ENCODE measurements at places on chromosomes 3 and 15.
A peak's percentile ranks its signal among the peaks of the same experiment; 100 is the strongest.

GRCh38 chr15:74365598-74366445, 1.6 kb downstream of the CYP11A1 start:
- no peak for DNase-seq

DNA sequence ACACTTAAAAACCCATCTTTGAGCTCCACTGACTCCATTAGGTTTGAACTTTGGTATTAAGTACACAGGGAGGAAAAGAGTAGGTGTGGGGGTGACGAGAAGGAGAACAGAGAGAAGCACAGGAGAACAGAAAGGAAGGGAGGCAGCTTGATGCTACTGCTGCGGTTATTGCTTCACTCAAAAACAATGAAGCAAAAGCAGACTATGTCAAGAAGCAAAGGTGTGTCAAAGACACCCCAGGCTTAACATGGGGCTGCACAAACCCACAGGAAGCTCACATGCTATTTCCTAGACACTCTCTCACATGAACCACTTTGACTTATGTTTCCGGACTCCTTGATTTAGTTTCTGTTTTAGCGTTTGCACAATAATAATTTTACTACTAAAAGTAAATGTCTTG, 961.0 kb upstream of the CFAP20DC start:
- peak; percentile 0 for DNase-seq

DNA sequence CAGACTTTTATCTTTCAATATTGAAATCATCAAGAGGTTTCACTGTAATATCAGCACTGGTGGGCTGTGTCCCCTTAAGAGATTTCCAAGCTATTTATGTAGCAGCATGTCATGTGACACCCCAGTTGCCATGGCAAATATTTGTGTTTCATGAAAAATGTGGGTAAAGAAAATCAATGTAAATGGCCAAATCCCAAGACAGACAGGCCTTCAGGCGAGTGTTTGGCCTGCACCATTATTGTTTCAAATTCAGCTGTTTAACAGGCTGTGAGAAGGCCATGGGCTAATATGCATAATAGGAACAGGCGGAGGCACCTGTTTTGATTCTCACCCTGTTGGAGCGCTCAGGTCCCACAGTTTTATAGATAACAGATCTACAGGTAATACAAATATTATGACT, 104.2 kb downstream of the IQCH start:
- no peak for DNase-seq

GRCh38 chr3:157692468-157692867, 189.3 kb upstream of the VEPH1 start:
- no peak for DNase-seq

DNA sequence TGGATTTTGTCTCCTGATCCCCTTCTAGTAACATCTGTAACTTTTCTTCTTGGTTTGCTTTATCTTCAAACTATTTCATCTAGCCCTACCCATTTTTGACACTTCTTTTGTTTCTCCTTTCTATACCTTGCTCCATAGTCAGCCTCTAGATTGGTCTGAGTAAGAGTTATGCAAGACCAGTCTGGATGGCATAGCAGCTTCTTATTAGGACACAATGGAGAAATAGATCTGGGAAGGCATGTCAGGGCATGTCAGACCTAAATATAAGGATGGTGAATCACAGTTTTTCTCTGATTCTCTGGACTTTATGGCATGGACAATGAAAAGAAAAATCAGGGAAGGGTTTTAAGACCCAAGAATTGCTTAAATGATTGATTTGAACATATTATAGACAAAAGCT, 452.5 kb downstream of the RAP2B start:
- DNase-seq: peak; percentile 29

DNA sequence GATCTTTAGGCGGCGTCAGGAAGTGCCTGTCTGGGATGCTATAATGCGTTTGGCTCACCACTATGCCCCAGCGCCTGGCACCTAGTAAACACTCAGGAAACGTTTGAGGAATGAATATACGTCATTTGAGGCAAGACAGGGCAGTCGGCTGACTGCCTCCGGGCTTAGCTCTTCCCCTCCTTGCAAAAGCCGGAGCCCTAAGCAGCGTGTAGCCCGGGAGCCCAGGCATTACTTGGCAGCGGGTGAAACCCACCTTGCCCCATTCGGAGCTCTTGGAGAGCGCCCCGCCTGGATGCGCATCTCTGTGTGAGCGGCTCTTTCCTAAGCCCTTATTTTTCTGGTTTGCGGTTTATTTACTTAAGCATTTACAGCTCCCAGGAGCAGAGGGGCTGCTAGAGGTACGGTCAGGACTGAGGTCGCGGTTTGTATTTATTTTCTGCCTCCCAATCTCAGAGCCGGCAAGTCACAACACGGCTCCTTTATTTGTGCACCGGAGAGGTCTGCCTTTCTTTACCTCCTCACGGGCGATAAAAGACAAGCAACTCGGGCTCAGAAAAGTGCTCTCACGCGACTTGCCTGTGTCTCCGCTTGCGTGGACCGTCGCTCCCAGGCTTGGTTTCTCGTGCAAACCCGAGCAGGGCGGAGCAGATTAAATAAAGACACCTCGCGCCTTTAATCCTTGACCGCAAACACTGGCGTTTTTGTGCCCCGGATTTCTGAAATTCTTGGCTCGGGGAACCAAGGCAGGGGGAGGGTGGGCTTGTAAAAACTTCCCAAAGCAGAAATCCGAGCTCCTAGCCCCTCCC, 737 bp upstream of the ITPR1 start:
- DNase-seq: peak; percentile 79

DNA sequence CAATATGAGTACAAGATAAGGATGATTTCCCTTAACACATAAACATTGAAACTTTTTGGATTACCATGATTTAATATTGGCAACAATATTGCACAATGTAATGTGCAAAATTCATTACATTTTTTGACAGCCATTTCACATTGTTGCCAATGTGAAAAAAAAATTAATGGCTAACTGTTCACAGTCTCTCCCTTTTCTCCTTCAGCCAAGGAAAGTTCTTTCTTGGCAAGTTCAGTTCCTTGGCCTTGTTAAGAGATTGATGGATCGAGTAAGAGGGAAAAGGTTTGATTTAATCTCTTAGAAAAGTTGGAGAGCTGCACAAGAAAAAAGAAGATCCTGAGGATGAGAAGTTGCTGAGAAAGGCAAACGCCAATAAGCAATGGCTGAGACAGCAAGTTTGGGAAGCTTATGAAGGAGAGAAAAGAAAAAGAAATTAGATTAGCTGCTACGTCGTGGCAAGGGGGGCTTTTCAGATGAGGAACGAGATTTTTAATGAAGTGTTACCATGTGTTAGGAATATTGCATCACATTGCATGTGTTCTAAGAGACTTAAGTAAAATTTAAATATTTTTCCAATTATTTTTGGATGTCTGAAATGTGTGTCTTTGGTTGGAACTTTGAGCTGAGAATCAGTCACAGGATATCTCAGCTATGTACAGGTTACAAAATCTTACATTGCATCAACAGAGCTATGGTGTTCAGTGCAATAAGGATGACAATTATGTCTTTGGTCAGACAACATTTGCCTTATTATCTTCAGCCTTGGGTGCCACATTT, 61.4 kb upstream of the ZNF280D start:
- DNase-seq: no peak

DNA sequence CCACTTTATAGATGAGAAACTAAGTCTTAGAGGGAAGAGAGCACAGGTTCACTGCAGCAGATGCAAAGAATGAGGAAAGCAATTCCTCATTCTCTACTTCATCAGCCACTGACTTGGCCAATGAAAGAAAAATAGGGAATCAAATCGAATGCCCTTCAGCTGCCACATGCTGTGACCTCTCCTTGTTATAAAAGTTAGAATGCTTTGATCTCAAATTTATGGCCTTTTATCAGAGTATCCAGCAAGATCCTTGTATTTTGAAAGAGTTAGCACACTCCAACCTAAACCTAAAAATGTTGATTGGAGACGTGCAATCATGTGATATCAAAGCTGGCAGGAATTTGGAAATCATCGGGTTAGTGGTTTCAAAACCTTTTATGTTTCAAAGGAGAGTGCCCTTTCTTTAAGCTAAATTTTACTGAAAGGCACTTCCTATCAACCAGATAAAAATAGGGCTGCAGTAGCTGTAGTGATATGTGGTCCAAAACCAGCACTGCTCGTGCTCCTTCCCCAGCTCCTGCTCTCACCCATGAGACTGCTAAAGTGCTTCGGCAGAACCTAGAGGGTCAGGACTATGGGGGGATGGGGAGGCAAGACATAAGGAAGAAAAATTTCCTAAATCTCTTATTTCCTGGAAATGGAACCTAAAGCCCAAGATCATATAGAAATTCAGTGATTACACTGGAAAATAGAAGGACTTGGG, 617.0 kb downstream of the PYDC2 start:
- DNase-seq: no peak

DNA sequence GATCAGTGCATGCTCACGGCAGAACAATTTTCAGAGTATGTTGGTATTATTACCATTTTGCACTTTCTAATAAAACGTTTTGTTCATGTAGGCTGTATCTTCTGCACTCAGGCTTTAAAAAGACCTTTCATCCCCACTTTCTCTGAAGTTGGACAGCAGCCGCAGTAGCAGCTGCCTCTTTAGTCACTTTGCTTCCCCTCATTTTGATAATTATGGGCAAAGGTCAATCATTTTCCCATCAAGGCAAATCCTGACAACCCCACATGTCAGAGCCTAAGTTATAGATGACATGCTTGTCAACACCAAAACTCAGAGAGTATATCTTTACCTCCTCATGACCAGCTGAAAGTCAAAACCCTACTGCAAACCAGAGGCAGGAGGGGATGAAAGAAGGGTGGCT, 99.7 kb downstream of the ROBO2 start:
- DNase-seq: no peak

- peak; percentile 80 for DNase-seq
Observed at GRCh38 chr3:57158813-57159738, 6.1 kb downstream of the IL17RD start.

DNA sequence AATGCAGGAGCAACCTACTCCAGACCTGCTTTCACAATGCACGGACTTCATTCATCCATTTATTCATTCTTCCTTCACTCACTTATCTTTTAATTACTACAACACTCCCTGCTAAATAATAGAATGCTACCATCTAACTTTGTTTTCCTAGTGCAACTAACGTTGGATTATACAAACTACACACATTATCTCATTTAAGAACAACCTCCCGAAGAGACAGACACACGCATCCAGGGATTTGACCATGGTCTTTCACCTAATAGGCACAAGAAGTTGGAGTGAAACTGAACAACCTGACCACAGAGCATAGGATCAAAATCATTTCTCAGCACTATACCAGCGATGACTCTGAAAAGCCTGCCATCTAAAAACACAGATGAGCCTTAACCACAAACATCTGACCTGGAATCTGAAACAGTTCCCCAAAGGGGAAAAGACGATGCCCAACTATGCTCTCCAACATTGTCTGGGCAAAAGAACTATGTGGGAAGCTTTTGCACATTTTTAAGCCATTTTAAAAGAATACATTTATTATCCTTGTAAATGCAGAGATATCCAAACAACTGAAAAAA, 21.0 kb downstream of the ZNF385D start:
- DNase-seq: no peak

DNA sequence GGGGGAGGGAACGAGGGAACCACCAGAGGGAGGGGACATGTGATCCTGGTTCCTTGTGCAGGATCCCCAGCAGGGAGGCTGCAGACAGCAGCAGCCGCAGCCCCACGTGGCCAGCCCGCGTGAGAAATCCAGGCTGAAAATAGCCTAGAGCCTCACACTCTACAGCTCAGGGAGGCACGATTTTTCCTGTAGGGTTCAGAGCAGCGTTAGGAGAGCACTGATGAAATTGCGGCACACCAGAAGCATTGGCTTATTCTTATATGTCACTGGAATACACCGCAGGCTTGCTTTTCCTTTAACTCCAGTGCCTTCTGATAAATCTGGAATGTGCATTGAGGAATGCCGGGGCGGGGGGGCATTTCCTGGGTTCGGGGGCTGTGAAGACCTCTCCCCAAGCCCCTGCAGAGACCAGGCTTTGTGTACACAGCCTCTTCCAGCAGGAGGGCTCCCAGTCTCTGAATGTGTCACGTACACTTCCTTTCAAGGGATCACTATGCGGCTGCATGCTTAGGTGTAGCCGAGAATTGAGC, 193.0 kb downstream of the ATP10A start:
- DNase-seq: peak; percentile 53

DNA sequence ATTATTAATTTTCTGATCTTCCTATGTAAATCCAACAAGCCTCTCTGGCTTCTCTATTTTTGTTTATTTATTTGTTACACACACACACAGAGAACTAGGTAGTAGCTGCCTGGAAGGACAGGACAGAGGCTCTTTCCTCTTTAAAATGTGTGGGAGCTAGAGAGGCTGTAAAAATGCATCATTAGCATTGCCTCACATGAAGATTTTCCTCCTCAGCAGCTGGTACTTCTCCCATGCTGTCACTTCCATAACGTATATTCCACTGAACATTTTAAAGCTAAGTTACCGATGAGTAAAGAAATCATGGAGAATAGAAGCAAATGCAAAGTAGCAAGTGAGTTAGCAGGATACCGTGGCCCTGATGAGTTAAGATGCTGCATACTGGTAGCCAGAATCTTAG, 63.9 kb downstream of the IMPG2 start:
- DNase-seq: no peak

DNA sequence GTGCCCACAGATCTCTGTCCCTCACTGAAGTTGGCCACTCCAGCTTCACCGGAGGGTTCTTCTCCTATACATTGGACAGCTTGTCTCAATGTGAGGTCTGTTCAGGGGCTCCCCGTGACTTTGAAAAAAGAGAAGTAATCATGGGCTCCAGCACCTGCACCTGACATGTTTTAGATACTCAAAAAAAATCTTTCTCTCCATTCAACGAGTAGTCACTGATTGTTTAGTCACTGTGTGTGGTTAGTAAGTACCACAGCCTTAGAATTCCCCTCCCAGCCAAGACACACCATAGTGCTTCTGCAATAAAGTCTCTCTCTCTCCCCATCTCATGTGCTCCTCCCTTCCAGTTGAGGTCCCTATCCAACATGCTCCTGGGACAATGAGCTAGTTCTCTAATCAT, 18.6 kb downstream of the CCR9 start:
- DNase-seq: no peak

- peak; percentile 84 for DNase-seq
Observed at GRCh38 chr3:120908030-120908794, at the start of gene STXBP5L. STXBP5L (plus strand) TSS chr3:120908205; CDS start chr3:120909579, 1,374 bp downstream.

DNA sequence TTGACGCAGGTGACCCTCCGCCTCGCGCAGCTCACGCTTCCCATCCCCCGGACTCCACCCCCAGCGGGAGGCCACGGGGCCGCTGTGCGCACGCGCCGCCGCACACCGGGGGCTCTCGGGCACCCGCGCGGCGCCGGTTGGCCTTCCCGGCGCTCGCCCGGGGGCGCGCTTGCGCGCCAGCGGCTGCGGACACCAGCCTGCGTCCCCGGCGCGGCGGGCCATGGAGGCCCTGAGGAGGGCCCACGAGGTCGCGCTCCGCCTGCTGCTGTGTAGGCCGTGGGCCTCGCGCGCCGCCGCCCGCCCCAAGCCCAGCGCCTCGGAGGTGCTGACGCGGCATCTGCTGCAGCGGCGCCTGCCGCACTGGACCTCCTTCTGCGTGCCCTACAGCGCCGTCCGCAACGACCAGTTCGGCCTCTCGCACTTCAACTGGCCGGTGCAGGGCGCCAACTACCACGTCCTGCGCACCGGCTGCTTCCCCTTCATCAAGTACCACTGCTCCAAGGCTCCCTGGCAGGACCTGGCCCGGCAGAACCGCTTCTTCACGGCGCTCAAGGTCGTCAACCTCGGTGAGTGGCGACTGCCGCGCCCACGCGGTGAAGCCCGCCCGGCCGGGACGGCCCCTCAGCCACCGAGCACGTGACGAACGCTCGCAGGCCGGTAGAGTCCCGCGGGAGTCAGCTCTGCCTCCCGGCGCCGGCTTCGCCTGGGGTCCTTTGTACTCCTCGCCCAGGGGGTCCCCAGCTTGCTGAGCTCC, at the start of gene C15orf61:
Gene C15orf61, plus strand, starts transcription at position 103 of the 754 bp plus-strand sequence. Its CDS starts 118 bp downstream, at position 221.
- peak; percentile 89 for DNase-seq

- no peak for DNase-seq
Observed at GRCh38 chr3:82054849-82055248, 293.4 kb upstream of the GBE1 start.

Measured in KBM-7 (cell line).